Hippocampal formation (tissue), 2 donors: ENCODE measurements at places on chromosomes 3 and 15.

- no peak for DNase-seq
These were observed 120.9 kb downstream of the SAMMSON start for GRCh38 chr3:70120357-70120966.

GRCh38 chr3:159174715-159175692 is 373.1 kb downstream of the MFSD1 start:
- no peak for DNase-seq

GRCh38 chr3:12518261-12519028 is 26.9 kb downstream of the MKRN2OS start:
- DNase-seq = no peak

- DNase-seq = no peak
These were observed 34.4 kb downstream of the CA12 start for GRCh38 chr15:63347074-63347857.

GRCh38 chr15:77009646-77010311 is 14.9 kb downstream of the PSTPIP1 start:
- no peak for DNase-seq

GRCh38 chr3:149152420-149152819 is 23.0 kb downstream of the HPS3 start:
- no peak for DNase-seq

DNA sequence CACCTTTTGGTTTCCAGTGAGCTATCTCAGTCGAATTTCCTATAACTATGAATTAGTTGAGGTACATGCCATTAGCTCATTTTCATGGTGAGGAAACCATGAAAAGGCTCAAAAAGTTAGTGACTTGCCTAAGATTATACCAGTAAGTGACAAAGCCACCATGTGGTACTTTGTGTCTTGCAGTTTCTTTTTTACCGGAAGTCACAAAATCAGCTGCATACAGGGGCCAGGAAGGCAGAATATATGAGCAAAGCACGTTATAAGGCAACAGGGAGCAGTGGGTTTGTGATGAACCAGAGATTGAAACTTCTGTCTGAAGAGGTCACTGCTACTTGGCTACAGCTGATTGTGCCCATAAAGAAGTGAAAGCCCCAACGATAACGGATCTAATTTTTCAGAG is 50.3 kb downstream of the CMTM8 start:
- no peak for DNase-seq

- DNase-seq = no peak
These were observed 21.4 kb downstream of the KPNA1 start for GRCh38 chr3:122493296-122493695.

- no peak for DNase-seq
These were observed 55.4 kb upstream of the LARS2 start for GRCh38 chr3:45332901-45333407.
